ENCODE measurements at places on chromosomes 3 and 15.

DNA sequence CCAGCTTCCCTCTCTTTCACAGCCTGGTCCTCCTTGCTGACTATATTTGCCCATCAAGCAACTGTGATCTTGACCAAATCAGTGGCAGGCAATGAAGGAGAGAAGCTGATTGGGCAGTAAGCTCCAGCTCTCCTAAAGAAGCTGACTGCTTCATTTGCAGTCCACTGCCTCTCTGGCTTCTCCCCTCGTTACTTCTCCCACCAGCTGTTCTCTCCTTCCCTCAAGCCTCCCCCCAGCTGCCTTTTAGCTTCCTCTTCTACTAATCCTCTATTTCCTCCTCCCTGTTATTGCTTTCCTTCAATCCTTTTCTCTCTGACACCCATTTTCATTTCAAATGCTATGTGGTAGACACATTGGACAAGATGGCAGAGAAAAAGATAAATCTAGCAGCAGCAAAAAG lies 474.7 kb upstream of the UBE2E2 start:
- DNase-seq = no peak

DNA sequence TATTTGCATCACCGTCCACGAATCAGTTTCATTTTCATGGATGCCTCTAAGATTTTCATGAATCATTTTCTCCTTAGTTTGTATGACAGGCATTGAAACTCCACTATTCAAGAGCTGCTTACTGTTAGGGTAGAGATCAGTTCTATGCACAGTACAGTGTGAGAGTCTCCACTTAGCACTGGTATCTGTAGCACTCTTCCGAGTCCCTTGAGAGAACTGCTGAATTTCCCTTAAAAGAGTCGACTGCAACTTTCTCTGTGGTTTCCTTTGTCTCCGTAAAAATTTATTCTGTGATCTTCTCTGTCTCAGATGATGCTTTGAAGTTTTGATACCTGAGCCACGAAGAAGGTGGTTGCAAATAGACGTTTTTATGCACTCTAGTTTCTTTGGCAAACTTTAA lies 14.8 kb downstream of the GTPBP8 start:
- no peak for DNase-seq

DNA sequence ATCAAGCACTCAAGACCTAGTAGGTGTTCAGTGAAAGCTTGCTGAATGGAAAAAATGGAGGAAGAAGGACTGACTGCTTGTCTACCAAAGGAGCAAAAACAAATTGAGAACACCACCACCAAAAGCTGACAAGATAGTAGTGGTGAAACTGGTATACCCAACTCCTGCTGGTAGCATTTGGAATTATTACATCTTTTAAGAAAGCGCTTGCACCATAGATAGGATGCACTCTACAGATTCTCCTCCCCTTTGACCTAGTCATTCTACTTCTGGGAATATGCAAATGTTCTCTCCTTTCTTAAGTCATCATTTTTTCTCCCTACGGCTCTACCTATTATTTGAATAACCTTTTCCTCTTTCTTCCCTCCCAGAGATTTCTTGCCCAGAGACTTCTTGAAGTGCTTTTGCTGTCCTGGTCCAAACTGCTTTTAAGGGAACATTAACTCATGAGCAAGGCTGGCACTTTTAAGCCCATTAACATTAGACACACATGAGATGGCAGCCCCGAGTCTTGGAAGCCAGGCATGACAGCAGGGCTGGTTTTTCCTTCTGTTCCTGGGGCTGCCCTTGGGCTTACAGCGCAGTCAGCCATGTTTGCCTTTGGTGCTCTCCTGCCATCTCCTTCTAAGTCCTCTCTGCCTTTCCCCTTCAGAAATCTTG lies 75.0 kb upstream of the TLE3 start:
- no peak for DNase-seq

- no peak for DNase-seq
Observed at GRCh38 chr3:17585394-17586325, 156.8 kb downstream of the TBC1D5 start.

DNA sequence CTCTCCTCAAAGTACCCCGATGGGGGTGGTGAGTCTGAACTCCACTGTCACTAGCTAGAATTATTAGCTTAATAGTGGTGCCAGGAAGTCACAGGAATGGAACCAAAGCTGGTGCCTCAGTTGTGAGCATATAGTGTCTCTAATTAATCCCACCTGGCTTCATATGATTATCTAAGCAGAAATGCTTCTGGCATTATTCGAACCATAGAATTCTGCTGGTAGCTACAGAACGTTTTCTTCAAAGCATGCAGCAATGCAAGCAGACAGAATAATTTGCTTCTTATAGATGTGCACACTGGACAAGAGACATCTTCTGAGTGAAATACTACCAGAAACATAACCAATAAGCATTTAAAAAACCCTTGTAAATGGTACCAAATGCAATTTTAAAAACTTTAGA lies 160.9 kb downstream of the IMPG2 start:
- DNase-seq = no peak

- DNase-seq = no peak
Observed at GRCh38 chr3:39550354-39551051, 83.0 kb downstream of the MOBP start.

DNA sequence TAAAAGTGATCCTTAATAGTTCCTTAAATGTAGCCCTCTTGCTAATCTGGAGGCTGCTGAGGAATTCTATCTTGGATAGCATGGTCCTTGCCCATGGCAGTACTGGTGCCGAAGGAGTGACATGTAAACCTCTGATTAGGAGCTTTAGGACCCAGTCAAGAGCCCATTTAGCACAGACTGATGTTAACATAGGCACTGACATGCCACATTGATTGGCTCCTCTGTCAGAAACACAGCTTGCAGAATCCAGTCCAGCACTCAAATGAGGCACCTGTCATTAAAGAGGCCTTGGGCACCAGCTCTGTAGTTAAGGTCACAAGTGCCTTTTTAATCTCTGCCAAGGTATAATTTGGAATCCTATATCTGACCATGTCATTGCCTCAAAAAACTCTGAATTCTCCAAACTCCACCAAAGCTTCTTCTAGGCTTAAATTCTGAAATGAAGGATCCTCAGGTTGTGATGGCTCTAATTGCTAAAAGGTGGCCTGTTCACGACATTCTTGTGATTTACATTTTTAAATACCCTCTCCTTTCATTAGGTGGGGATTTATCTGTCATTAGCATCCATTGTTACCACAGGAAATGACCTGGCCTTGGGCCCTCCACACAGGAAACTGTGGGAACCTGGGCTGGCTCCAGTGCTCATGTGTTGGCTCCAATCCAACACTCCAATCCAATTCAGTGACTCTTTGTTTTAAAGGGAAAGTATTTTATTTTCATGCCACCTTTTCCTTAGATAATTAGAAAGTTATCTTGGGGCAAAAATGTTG lies 57.3 kb upstream of the RNF7 start:
- DNase-seq = peak; percentile 33

GRCh38 chr3:16048435-16049318 lies 125.8 kb upstream of the GALNT15 start:
- DNase-seq = peak; percentile 62

- DNase-seq = no peak
Observed at GRCh38 chr15:66184936-66185790, 68.4 kb downstream of the MEGF11 start.

DNA sequence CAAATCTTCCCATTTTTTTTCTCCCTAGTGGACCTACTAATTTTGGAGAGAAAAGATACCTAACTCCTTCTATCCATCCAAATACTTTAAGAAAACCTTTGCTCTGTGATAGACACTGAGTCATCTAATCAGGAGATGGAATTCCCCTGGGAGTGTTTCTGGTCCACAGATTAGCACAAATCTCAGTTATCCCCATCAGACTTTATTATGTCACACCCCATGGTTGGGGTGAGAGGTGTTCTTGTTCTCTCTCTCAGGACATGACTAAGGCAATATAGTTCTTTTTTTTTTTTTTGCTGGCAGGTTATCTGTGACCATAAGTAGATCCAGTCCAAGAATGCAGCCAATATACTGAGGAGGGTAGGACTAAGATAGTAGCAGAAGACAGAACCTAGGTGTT lies 15.8 kb downstream of the SLC9A9 start:
- DNase-seq = no peak

GRCh38 chr3:135155228-135155627 lies 360.2 kb downstream of the EPHB1 start:
- DNase-seq = no peak

GRCh38 chr3:125428216-125428830 lies 53.2 kb upstream of the ZNF148 start:
- no peak for DNase-seq

- no peak for DNase-seq
Observed at GRCh38 chr3:194276768-194277103, 74.4 kb downstream of the CPN2 start.

DNA sequence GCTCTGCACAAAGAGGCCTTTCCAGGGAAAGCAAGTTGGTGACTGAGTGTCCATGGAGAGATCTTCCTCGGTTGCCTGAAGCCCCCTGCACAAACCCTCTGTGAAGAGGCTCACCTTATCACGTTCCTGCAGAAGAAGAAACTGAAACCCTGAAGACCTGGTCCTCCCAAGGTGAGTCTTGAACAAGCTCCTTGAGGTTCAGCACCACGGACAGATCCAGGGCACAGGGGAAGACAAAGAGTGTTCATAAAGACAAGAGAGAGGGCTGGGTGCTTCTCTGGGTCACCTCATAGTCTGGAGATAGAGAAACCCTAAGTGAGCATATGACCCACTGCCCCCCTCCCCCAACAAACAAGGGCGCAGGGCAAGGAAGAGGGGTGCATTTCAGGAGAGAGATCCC lies 21.7 kb upstream of the TBC1D21 start:
- DNase-seq = peak; percentile 35

Measured in fibroblast of skin of left quadriceps (primary cell).